Astrocyte of the spinal cord (primary cell): ENCODE measurements at places on chromosomes 11 and 22.
A peak's percentile ranks its signal among the peaks of the same experiment; 100 is the strongest.

DNA sequence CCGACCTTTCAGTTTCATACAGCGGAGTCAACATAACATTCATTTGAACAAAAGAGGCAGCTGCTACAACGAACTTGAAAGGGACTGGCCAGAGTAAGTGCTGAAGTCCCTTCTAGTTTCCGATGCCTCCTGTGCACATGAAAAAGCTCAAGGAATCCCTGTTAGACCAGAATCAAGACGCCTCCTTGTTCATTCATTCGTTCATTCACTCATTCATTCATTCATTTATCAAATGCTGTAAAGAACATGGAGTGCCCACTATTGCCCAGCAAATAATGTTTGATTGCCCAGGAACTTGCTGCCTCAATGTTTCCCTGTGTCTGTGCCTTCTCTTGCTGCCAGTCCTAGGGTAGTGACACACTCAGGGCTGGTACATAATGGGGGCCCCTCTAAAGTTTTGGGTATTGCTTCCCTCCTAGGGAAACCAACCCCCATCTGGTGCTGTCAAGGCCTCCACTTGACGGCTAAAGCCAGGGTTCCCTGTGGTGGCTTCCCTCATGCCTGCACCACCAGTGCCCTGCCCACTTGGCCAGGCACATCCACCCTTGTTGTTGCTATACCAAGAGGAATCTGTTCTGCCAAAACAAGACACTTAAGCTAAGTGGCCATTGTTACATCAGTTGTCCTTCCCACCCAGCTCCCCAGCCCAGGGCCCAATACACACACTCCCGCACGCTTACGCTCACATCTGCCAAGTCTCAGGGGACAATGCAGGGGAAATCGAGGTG lies 3.8 kb downstream of the TMPRSS13 start:
- no peak for DNase-seq

DNA sequence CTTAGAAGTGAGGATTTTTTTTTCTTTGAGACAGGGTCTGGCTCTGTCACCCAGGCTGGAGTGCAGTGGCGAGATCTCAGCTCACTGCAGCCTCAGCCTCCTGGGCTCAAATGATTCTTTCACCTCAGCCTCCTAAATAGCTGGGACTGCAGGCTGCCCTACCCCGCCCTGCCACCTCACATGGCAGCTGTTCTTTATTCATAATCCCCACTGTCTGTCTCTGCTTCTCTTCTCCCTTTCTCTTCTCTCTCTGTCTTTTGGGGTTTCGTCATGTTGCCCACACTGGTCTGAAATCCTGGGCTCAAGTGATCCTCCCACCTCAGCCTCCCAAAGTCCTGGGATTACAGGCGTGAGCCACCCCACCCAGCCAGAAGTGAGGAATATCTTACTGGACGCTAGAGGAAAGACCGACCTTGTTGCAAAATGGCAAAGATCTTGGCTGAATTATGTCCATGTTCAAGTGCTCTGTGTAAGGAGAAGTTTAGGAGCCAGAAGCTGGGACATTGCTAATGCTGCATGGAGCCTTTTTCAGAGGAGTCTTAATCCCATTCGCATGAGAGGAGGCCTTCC lies 21.9 kb downstream of the KRTAP5-5 start:
- DNase-seq = no peak

DNA sequence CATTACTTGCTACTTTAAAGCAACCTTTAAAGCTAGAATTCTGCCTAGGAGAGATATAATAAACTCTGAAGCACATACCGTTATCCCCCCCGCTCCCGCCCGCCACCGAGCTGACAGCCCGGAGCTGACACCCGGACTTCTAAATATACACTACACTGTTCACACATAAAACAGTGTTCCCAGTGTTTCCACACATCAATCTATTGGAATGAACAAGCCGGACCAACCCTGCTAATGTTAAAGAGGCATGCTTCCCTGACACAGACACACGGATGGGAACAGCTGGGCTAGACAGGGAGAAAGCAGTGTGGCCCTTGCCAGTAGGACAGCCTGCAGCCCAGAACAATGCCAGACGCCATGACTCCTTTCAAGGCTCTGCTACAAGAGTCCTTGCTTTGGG lies 108.4 kb upstream of the CSNK2A3 start:
- DNase-seq = no peak

DNA sequence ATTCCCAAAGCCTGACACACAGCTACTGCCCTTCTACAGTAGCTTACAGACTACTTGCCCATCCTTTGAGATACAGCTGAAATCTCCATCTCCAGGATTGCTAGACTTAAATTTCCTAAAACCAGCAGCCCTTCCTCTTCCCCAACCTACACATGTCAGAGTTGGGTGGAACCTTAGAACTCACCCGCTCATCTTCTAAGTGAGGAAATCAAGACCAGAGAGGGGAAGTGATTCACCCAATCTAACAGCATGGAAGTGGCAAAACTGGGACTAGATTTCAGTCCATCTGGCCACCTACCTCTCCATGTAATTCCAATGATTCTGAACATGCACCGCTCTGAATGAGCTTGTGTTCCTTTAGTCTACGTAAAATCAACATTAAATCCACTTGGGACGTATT lies 1.0 kb upstream of the TMEM86A start:
- DNase-seq = no peak

GRCh38 chr11:61160487-61161189 lies 588 bp downstream of the VPS37C start:
- no peak for DNase-seq

DNA sequence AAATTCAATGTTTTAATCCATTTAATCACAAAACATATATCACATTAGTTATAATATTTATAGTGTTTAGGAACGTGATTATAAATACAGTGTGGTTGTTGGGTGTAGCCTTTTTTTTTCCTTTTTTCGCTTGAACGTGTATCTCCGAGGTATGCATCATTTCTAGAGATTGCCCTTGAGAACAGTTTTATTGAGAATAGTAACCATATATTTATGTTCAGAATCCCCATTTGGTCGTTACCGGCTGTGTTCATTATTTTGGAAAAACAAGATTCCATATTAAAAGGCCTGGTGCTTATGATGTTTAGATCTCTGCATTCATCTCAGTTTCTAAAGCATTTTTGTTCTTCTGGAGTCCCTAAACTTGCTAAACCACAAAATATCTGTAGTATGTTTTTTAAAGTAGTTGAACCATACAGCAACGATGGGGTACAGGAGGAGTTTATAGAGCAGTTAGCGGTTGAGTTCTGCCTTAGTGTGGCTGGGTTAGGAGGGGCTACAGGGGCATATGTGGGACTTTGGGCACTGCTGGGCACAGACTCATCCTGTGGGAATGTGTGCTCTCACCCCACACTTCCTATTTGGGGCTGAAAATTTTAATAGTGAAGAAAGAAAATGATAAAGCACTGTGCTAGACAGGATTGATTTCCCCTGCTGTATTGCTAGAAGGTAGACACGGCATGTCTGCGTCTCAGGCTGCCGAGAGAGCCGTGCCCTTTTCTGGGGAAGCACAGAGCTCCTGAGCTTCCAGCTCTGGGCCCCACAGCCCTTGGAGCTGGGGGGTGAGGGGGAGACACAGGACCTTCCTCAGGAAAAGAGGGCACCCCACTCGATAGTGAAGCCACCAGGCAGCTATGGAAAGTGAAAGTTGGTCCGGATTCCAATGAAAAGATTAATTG lies 81.5 kb upstream of the PPARA start:
- peak; percentile 85 for DNase-seq

DNA sequence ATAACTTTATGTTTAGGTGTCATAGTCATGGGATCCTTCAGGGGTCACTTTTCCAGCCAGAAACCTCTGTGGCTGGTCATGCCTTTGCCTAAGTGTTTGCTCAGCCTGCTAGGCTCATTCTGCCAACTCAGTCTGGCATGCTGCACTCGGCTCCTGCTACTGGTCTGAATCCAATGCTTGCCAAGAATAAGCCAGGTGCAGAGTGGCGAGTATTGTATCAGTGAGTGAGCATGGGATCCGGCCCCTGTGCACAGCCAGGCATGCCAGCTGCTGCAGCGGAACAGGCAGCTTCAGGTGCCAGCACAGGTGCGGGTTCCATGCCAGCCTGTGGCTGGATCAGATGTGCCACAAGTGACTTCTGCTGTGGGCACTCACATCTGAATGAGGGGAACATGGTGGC lies 1269.3 kb upstream of the CNTN5 start:
- DNase-seq = no peak

GRCh38 chr11:6979365-6979764 lies 40.8 kb downstream of the ZNF214 start:
- DNase-seq = no peak

DNA sequence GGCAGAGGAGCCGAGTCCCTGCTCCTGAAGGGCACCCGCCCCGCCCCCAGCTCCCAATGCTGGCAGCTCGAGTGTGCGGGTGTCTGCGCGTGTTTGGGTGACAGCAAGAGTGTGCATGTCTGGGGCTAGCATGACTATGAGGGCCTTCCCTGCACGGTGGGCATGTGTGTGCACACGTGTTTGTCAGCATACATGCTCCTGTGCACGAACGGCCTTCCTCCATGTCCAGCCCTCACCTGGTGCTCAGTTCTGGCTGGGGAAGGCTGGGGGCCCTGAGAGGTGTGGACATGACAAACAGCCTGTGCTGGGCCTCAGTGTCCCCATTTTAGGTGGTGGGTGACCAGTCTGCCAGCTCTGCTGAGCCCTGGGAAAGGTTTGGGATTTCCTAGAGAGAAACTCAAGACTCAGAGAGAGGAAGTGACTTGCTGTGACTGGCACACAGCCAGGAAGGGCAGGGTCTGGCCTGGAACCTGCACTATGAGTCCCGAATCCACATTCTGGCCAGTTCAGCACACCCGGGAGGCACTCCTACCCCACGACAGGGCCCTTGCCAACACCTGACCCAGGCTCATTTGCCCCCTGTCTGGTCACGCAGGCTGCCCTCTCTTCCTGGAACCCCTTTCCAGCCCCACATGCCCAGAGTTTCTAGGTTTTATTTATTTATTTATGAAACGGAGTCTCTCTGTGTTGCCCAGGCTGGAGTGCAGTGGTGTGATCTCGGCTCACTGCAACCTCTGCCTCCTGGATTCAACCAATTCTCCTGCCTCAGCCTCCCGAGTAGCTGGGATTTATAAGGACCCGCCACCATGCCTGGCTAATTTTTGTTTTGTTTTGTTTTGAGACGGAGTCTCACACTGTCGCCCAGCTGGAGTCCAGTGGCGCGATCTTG lies 3.3 kb upstream of the SHISA8 start:
- peak; percentile 61 for DNase-seq

- DNase-seq = no peak
Observed at GRCh38 chr11:129264114-129264513, 72.0 kb upstream of the ARHGAP32 start.

GRCh38 chr11:9566561-9567063 lies 6.9 kb upstream of the WEE1 start:
- DNase-seq = peak; percentile 68

DNA sequence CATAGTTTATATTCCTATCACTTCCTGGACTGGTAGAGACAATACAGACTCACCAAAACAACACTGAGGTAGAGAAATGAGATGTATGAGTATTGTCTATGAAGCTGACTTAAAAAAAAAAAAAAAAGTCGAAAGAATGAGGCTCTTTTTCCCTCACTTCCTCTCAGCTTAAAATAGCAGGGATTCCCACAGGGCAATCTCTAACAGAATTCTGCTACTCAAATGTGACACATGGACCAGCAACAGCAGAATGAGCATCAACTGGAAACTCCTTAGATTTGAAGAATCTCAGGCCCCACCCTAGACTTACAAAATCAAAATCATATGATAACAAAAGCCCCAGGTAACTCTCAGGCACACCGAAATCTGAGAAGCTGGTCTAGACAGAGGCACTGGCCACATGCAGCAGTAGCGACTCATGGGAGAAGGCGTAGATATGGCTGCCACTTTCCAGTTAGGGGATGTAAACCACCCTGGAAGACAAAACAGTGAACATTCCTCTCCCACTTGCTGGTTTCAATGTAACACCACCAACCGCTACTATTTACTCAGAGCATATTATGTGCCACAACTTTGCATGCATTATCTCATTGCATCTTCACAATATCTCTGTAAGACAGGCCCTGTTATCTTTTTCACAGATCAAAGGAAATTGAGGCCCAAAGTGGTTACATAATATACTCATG lies 128.0 kb downstream of the RBFOX2 start:
- peak; percentile 57 for DNase-seq

- peak; percentile 67 for DNase-seq
Observed at GRCh38 chr22:19909350-19910179, 32.0 kb upstream of the COMT start.

DNA sequence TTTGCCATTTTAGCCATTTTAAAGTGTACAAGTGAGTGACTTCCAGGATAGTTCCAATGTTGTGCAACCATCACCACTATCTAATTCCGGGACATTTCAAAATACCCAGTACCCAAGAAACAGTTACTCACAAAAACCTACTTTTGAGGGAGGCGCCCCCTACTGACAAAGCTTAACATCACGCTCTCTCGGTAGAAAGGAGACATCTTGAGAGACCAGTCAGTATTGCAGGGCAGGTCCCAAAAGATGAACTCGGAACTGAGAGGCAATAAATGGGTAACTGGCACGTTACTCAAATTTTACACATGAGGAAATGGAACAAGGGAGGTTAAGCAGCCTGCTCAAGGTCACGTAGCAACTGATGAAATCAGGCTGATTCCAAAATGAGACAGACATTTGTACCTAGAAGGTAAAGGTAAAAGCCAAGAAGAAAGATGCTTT lies 50.0 kb upstream of the POU2AF1 start:
- DNase-seq = peak; percentile 36

GRCh38 chr11:95415837-95416304 lies 184.9 kb upstream of the SESN3 start:
- DNase-seq = no peak

DNA sequence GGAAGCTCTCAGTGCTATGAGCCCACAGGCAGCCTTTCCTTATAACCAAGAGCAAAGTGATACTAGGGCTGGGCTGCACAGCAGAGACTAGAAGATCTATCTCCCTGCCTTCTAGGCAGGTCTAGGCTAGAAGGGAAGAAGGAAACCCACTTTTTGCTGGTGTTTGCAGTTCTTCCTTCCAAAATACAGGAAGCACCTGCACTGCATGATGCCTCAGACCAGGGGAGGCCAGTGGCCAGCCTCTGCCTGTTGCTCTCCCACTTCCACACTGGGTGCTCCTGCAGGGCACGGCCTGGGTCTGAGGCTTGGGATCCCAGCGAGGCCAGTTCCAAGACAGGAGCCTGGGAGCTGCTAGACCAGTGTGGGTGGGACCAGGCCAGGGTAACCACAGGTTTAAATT lies 6.0 kb upstream of the UCP3 start:
- no peak for DNase-seq
